ENCODE measurements at places on chromosomes 2 and 18. TPM values are rescaled to one million over a fixed set of nuclear protein-coding genes. Genes with fewer than 3 reads are reported as not detected.

DNA sequence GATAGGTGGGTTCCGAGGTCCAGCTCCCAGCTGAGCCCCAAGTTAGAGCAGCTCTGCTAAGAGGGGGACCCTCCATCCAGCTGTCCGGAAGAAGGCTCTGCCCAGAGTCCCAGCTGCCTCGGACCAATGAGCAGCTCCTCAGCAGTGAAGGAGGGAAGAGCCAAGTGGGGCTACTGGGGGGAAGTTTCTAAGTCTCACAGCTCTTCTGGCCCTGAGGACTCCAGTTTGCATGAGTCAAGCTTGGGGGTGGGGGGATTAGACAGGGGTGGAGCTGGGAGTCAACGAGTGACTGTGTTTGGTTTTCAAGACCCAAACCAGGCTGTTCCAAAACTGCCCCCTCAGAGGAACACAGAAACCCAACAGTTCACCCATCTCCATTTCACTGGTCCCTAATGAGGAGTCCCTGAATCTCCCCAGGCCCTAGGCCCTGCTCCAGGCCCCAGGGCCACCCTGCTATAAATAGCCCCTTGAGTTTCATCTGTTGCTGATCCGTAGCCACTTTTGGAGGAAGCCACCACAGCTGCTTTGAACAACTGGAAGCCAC lies 100.9 kb downstream of the TNS1 start:
- H3K27me3 ChIP-seq: no peaks in the 10 kb centered on the region
- no peaks in the 10 kb centered on the region for H3K36me3 ChIP-seq
- peak overlapping the region; percentile 51 for H3K27ac ChIP-seq
- DNase-seq: peak; percentile 54

- no peaks in the 10 kb centered on the region for H3K4me1 ChIP-seq
- no peaks in the 10 kb centered on the region for H3K27me3 ChIP-seq
- H3K36me3 ChIP-seq: no peaks in the 10 kb centered on the region
- H3K4me3 ChIP-seq: no peak overlapping the region
- no peak overlapping the region for H3K27ac ChIP-seq
Observed at GRCh38 chr18:10332452-10332851, 122.0 kb upstream of the APCDD1 start.

DNA sequence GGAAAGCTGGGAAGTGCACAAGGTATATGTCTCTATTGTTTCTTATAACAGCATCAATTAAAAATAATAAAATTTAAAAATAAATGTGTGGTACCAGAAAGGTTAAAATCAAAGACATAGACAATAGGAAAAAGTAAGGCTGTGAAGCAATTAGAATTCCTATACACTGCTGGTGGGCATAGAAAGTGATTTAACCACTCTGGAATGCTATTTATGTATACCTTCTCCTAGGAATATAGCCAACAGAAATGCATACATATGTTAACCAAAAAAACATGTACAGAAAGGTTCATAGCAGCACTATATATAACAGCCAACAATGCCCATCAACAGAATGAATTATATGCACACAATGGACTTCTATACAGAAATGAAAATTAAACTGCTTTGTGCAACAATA lies 43.0 kb downstream of the WDSUB1 start:
- no peaks in the 10 kb centered on the region for H3K27me3 ChIP-seq
- H3K36me3 ChIP-seq: no peaks in the 10 kb centered on the region
- no peak for DNase-seq
- H3K4me3 ChIP-seq: no peak overlapping the region
- H3K4me1 ChIP-seq: no peaks in the 10 kb centered on the region
- H3K27ac ChIP-seq: no peak overlapping the region

- no peaks in the 10 kb centered on the region for H3K36me3 ChIP-seq
- H3K4me3 ChIP-seq: no peak overlapping the region
- H3K27ac ChIP-seq: no peak overlapping the region
- no peak for DNase-seq
Observed at GRCh38 chr2:133458280-133458679, 110.0 kb downstream of the NCKAP5 start.

Gene DNER
- 1.1 TPM for total RNA-seq
